ENCODE measurements at places on chromosomes 11 and 22.

- DNase-seq, result no peak
These were observed 20.1 kb upstream of the CARS1 start for GRCh38 chr11:3077189-3077836.

DNA sequence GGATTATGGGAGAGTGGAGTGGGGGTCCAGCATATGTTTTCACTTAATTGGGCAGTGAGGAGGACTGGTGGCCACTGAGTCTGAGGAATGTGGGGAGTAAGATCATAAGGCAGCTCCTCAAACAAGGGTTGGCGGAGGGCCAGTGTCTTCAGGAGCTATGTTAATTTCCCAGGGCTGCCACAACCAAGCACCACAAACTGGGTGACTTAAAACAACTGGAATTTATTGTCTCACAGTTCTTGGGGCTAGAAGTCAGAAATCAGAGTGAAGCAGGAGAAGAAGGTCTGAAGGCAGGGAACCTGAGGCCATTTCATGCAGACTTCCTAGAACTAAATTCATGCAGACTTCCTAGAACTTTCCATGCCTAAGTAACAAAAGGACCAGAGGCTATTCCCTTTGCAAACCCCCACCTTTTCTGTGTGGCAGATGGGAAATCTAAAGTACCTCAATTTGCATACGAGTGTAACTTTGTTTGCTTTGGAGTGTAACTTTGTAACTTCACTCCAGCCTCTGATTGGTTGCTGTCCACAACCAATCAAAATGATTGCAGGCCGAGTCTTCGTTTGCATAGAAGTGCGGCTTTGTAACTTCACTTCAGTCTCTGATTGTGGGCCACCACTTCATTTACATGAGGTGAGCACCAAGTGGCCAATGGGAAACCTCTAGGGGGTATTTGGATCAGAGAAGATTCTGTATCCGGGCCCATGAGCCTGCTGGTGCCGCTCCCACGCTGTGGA, 50.5 kb upstream of the ZBED5 start:
- no peak for DNase-seq

- no peak for DNase-seq
These were observed 58.1 kb downstream of the SNX19 start for GRCh38 chr11:130858215-130858614.

GRCh38 chr11:16897470-16898061, 116.6 kb downstream of the PLEKHA7 start:
- DNase-seq, result no peak

DNA sequence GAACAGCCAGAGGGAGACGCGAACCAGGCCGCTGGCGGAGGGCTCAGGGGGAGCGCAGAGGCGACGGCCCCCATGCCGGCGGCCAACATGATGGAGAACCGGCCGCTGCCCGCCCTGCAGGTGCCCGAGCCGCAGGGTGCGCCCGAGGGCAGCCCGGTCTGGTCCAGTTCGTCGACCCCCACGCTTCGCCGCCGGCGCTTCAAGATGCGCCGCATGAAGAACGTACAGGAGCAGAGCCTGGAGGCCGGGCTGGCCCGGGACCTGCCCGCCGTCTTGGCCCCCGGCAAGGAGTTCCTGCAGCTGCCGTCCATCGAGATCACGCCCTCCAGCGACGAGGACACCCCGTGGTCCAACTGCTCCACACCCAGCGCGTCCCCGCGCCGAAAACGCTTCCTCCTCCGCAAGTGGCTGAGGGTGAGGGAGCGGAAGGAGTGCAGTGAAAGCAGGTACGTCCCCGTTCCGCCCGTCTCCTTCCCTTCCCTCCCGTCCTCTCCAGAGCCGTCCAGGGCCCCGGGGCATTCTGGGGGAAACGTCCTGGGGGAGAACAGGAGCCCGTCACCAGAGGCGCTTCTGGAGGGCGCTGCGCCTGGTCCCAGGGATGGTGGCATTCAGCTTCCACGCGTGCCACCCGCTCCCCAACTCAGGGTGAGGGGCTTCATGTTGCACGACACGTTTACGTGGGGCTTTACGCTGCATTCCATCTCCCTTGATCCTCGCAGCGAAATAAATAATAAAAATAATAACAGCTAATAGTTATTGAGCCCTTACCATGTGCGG, 840 bp downstream of the GRAMD1B start:
- no peak for DNase-seq

DNA sequence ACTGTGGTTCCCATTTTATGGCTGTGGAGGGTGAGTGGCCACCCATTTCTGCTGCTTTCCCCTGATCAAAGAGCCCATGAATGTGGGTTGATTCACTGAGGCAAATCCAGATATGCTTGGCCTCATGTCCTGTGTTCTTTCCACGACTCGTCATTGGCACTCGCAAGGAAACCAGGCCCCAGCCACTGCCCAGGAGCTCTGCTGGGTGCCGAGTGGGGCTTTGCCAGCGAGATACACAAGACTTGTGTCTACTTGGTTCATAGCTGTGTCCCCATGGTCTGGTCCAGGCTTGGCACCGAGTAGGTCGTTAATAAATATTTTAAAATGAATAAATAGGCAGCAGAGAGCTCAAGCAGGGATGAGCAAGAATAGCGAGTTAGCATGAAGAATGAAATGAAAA, 1291.5 kb downstream of the TBC1D22A start:
- no peak for DNase-seq

DNA sequence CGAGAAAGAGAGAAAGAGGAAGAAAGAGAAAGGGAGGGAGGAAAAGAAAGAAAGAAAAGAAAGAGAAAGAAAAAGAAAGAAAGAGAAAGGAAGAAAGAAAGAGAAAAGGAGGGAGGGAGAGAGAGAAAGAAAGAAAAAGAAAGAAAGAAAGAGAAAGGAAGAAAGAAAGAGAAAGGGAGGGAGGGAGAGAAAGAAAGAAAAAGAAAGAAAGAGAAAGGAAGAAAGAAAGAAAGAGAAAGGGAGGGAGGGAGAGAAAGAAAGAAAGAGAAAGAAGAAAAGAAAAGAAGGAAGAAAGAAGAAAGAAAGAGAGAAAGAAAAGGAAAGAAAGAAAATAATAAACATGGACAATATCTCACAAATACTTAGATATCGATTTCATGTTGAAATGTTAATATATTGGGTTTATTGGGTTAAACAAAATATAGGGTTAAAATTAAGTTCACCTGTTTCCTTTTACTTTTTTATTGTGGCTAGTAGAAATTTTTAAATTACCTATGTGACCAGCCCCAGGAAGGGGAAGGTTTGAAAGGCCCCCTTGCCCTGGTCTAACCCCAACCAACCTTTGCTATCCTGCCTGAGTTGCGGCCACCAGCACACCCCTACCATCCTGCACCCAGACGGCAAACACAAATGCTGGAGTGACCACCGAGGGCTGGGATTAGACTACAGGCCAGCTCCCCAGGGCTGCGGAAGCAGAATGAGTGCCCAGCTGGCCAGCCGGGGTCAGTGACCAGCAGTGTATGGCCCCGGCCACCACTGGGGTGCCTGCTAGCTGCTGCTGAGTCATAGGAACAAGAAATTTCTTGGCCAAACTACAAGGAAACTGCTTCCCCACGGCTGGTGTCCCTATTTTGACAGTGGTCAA, 81.0 kb upstream of the FGF3 start:
- DNase-seq, result no peak

DNA sequence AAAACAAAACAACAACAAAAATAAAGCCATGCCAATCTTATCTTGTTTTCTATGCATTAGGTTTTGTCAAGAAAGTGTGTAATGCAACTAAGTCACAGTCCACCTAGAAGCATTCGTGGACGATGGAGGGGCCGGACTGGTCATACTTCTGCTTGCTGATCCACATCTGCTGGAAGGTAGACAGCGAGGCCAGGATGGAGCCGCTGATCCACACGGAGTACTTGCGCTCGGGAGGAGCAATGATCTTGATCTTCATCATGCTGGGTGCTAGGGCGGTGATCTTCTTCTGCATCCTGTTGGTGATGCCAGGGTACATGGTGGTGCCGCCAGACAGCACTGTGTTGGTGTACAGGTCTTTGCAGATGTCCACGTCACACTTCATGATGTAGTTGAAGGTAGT, 18.3 kb upstream of the EP300 start:
- no peak for DNase-seq

- no peak for DNase-seq
These were observed 7.5 kb downstream of the CTTN start for GRCh38 chr11:70405679-70406395.

DNA sequence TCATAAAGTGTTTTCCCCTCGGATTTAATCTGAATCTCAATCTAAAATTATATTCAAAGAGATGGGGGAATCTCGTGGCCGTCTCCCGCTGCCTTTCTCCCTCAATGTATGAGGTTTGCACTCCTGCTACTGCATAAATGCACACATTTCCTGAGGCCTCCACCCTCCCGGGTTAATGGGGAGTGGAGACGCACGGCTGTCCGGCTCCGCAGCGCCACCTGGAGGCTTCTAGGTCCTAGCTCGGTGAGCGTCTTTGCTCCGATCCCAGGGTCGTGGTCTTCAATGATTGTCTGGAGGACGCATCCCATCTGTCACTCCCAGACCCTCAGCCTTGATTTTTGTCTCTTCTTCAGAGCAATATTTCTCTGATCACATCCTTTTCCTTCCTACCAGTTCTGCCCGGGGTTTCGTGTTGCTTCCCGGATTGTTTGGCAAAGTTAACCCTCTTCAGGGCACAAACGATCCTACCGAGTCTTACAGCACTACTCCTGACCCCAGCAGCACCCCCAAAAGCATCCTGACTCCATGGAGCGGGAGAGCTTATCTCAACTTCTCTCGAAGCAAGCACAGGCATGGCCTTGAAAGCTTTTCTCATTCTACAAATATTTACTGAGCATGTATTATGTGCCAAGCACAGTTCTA, at the start of gene LMO1:
TSS of gene LMO1 (minus strand) at position 110 of the 642 bp plus-strand sequence. CDS start 516 bp downstream, outside the sequence.
- DNase-seq, result peak; percentile 35

- no peak for DNase-seq
These were observed 319.2 kb downstream of the MN1 start for GRCh38 chr22:27482402-27482801.

DNA sequence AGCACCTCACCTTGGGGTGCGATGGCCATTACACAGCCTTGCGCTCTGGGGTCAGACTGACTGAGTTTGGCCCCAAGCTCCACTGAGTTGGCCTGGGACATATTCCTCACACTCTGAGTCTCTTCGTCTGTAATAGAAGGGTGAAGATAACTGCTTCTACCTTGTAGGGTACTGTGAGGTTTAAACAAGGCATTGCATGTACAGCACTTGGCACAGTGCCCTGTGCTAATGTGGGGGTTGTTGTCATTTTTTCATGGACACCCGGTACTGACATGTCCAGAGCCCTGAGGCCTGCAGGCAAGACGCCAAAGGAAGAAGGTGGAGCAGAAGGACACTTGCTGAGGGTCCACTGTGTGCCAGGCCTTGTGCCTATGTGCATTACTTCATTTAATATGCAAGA, 50.7 kb downstream of the OTOG start:
- no peak for DNase-seq

DNA sequence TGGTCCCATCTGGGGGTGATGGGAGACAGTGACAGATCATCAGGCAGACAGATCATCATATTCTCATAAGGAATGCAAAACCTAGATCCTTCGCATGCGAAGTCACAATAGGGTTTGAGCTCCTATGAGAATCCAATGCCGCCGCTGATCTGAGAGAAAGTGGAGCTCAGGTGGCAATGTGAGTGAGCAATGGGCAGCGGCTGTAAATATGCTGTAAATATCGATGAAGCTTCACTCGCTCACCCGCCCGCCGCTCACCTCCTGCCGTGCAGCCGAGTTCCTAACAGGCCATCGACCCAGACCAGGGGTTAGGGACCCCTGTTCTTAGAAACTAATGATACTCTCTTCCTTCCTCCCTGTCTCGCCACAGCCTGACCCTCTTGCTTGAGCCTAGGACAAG, 9.4 kb upstream of the PLA2G6 start:
- no peak for DNase-seq

DNA sequence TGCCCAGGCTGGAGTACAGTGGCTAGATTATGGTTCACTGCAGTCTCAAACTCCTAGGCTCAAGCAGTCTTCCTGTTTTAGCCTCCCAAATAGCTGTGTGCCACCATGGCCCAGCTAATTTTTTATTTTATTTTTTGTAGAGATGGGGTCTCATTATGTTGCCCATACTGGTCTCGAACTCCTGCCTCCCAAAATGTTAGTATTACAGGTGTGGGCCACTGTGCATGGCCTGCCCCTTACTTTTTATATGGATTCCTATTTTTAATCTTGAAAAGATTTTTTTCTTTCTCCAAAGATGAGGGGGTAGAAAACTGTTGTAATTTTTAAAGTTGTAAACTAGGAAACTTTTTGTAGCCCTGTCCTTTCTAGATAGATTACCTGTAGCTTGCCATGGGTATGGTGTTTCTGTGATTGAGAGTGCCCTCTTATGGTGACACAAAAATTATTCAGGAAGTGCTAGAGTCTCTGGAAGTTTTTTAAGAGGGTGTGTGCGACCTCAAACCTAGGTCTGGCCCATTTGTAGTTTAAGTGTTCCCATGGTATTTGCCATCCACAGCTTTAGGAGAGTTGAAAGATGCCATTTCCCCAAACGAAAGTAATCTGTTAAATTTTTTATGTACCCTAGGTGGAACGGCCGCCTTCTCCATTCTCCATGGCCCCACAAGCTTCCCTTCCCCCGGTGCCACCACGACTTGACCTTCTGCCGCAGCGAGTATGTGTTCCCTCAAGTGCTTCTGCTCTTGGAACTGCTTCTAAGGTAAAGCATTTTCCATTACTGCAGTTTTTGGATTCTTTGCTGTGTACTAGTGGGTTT, 32.4 kb downstream of the MCAM start:
- no peak for DNase-seq

GRCh38 chr11:73099512-73100266, 42.4 kb downstream of the FCHSD2 start:
- no peak for DNase-seq
